ENCODE measurements at places on chromosomes 11 and 22.
A peak's percentile ranks its signal among the peaks of the same experiment; 100 is the strongest.

DNA sequence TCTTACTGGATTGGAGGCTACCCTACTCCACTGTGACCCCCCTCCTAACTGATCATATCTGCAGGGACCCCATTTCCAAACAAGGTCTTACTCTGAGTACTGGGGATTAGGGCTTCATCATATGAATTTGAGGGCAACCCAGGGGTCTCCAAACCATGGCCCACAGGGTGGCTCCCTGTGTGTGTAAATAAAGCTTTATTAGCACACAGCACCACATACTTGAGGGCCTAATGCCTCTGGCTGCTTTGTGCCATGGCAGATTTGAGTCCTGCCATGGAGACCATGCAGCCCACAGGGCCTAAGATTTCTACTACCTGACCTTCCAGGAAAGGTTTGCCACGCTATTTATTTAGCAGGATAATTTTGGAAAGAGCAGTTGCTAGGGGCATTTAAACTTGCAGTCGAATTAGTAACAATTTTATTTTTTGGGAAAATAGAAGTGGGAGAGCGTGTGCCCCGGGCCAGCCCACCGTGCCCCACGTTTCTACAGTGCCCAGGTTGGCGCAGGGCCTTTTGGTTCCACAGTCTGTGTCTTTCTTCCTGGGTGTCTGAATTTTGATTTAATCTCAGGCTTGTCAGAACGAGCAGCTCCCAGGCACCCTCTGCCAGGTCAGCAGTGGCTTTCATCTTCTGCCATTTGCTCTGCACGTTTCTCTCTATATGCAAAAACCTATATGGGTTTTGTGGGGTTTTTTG is 92.3 kb downstream of the KCNQ1 start:
- peak; percentile 9 for DNase-seq

DNA sequence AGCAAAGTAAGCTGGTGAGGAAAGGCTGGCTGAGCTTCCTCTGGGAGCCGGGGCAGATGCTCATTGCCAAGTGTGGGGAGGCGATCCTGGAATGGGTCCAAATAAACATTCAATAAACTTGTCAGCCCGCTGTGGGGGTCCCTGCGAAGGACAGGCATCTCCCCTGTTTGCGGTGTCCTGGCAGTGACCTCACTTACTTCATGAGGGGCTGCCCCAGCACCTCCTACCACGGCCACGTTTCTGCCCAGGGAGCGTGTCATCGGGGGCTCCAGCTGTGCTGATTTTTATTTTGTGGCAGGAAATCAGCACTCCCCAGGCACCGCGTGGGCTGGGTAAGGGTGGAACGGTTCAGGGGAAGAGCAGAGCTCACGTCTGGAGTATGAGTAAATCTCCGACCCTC is 493.9 kb upstream of the B3GAT1 start:
- no peak for DNase-seq

- no peak for DNase-seq
Measured at GRCh38 chr11:18727479-18728236, 1.7 kb upstream of the IGSF22 start.

GRCh38 chr11:44627165-44627789 is 61.8 kb downstream of the CD82 start:
- no peak for DNase-seq

- no peak for DNase-seq
Measured at GRCh38 chr22:44133901-44134571, 46.7 kb upstream of the PARVG start.

All from mucosa of descending colon (tissue), 3 donors.